ENCODE measurements at places on chromosomes 7 and 10.

DNA sequence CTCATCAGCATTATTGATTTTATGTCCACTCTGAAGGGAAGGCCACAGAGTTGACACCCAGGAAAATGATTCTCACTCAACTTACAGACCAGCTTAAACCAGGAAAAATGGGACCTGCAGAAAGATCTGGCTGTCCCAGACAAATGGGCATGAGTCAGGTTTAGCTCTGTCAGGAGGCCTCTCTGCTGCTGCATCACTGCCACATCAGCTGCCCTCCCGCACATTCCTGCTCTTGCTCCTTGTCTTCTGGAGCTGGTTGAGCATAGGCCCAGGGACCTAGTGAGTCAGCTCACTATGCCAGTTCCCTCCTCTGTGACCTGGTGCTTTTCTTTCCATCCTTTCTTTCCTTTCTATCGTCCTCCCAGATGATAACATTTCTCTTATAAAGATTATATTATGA is 18.8 kb upstream of the SMNDC1 start:
- H3K27me3 ChIP-seq = peaks cover 5% of the 10 kb centered on the region
- no peak overlapping the region for H3K4me3 ChIP-seq
- H3K4me1 ChIP-seq = peaks cover 19% of the 10 kb centered on the region
- peaks cover 4% of the 10 kb centered on the region for H3K36me3 ChIP-seq
- DNase-seq = no peak

- no peaks in the 10 kb centered on the region for H3K27me3 ChIP-seq
- no peak overlapping the region for H3K4me3 ChIP-seq
- no peak for DNase-seq
- no peaks in the 10 kb centered on the region for H3K36me3 ChIP-seq
Observed at GRCh38 chr7:301291-302053, 11.5 kb downstream of the FOXL3 start.

- peak overlapping the region; percentile 11 for H3K4me3 ChIP-seq
- DNase-seq = no peak
- H3K36me3 ChIP-seq = peaks cover 80% of the 10 kb centered on the region
- H3K4me1 ChIP-seq = peaks cover 46% of the 10 kb centered on the region
- no peaks in the 10 kb centered on the region for H3K27me3 ChIP-seq
Observed at GRCh38 chr7:155685791-155686160, 41.3 kb downstream of the RBM33 start.

DNA sequence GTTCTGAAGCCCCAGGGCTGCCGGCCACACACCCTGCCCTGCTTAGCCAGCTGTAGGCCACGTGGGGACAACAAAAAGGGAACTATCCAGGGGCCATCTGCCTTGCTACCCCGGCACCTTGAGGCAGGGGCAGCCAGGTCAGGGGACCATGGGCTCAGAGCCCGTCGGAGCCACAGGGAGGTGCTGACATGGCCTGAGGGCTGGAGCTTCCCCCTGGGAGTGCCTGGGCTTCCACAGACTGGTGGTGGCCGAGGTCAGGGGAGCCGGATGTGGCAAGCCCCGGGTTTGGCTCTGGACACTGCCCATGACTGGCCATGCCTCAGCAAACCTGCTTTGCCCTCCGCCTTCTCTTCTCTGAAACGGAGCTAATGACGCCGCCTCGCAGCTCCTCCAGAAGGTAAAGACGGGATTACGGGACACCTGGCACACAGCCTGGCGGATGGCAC is 178.5 kb downstream of the EBF3 start:
- H3K27ac ChIP-seq = no peak overlapping the region
- no peak overlapping the region for H3K4me3 ChIP-seq
- no peaks in the 10 kb centered on the region for H3K36me3 ChIP-seq
- no peaks in the 10 kb centered on the region for H3K4me1 ChIP-seq
- DNase-seq = no peak

DNA sequence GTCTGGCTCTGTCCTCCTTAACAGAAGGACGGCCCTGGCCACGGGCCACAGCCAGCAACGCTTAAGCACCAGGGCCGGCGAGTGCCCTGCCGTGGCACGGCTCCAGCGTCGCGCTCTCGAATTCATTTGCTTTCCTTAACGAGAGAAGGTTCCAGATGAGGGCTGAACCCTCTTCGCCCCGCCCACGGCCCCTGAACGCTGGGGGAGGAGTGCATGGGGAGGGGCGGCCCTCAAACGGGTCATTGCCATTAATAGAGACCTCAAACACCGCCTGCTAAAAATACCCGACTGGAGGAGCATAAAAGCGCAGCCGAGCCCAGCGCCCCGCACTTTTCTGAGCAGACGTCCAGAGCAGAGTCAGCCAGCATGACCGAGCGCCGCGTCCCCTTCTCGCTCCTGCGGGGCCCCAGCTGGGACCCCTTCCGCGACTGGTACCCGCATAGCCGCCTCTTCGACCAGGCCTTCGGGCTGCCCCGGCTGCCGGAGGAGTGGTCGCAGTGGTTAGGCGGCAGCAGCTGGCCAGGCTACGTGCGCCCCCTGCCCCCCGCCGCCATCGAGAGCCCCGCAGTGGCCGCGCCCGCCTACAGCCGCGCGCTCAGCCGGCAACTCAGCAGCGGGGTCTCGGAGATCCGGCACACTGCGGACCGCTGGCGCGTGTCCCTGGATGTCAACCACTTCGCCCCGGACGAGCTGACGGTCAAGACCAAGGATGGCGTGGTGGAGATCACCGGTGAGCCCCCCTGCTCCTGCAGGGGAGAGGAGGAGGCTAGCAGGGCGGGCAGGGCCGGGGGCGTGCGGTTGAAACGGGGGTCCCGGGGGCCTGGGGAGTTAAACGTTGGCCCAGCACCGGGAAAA is at the start of gene HSPB1:
Gene HSPB1, plus strand, starts transcription at position 327 of the 855 bp plus-strand sequence. Its CDS starts 40 bp downstream, at position 367.
- peaks cover 19% of the 10 kb centered on the region for H3K4me1 ChIP-seq
- H3K36me3 ChIP-seq = peaks cover 2% of the 10 kb centered on the region

Measured in activated CD4-positive, alpha-beta T cell treated with anti-CD3 and anti-CD28 coated beads, Interleukin-2, amount 10 ng/mL, durations not matched to agents 7 days and 5 days (primary cell).